ENCODE measurements at places on chromosomes 11 and 22.

- DNase-seq: no peak
These were observed 39.3 kb downstream of the CD44 start for GRCh38 chr11:35178067-35178805.

DNA sequence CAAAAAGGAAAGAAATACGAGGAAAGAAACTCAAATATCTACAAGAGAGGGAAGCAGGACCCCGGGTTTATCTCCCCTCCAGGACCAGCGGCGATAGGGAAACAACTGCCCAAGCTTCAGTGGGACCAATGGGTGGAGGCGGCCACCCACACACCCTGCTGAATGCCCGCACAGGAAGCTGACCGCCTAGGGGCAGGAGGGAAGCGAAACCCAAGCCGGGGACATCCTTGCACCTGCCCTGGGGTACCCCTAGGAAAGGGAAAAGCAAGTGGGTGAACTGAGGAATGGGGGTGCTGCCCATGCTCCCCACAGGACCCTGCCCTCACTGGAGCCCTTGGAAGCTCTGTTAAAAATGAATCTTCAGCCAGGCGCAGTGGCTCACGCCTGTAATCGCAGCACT lies 27.6 kb upstream of the HMOX1 start:
- peak; percentile 17 for DNase-seq

- DNase-seq: no peak
These were observed 160.9 kb downstream of the C11orf91 start for GRCh38 chr11:33539751-33540150.

DNA sequence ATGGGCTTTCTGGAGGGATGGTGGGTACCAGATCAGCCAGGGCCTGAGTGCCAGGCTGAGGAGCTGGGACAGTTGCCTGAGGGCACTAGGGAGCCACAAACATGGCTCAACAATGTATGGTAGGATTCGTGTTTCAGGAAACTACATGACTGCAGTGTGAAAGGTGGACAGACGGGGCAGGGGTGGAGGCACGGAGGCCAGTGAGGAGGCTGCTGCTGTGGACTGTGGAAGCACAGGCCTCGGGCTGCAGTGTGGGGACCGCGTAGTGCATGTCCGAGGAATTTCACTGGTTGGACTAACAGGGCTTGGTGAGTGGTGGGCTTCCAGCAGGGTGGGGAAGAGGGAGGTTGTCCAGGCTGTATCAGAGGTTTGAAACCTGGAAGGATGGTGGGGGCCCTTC lies 7.8 kb downstream of the P2RY2 start:
- DNase-seq: no peak

GRCh38 chr11:2990617-2991451 lies 1.3 kb downstream of the NAP1L4 start:
- no peak for DNase-seq

GRCh38 chr11:73156114-73156513 lies 14.0 kb upstream of the FCHSD2 start:
- DNase-seq: no peak

DNA sequence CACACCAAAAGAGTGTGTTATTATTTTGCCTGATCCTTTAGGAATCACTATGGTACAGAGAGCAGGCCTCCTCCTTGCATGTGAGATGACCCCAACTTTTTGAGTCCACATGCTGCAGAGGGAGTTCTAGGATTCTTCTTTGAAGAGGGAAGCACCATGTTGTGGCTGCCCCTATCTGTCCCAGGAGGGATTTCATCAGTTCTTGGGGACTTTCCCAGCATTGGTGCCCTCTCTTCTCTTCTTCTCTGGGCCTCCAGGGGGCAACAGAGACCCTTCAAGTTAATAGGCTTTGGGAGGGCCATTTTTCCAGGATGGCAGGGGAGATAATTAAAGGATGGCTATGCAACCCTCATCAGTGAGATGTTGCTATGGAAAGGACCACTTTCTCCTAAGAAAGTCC lies 3.6 kb downstream of the MMP1 start:
- DNase-seq: no peak

GRCh38 chr11:111829185-111829968 lies 42.0 kb downstream of the ALG9 start:
- DNase-seq: no peak

GRCh38 chr22:36871669-36872081 lies 10.9 kb downstream of the NCF4 start:
- DNase-seq: no peak

- no peak for DNase-seq
These were observed 62.5 kb upstream of the OR4B1 start for GRCh38 chr11:48154151-48154550.

- no peak for DNase-seq
These were observed 67.1 kb upstream of the SLN start for GRCh38 chr11:107778839-107779517.

DNA sequence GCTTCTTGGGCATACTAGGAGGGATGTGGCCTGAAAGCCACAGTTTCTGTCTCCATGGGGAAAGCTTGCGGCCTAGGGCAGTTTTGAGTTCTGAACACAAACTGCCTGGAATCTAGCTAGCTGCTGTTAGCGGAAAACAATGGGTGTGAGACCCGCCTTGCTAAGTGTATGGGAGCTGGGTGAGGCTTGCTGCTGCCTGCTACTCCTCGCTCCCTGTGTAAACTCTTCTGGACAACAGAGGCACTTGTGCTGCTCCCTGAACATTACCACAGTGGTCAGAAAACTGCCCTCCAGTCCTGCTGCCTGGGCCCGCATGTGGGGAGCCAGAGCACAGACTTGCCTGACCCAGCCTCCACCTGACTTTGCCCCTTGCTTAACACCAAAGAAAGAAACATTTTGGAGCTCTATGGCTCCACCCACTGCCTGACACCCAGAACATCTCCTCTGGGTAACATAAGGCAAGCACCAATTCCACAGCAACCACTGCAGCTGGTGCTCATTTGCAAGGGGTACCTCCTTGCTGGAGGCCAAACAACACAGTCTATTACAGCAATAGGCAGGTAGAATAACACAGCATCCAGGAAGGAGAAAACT lies 766.3 kb upstream of the RAG2 start:
- DNase-seq: no peak

DNA sequence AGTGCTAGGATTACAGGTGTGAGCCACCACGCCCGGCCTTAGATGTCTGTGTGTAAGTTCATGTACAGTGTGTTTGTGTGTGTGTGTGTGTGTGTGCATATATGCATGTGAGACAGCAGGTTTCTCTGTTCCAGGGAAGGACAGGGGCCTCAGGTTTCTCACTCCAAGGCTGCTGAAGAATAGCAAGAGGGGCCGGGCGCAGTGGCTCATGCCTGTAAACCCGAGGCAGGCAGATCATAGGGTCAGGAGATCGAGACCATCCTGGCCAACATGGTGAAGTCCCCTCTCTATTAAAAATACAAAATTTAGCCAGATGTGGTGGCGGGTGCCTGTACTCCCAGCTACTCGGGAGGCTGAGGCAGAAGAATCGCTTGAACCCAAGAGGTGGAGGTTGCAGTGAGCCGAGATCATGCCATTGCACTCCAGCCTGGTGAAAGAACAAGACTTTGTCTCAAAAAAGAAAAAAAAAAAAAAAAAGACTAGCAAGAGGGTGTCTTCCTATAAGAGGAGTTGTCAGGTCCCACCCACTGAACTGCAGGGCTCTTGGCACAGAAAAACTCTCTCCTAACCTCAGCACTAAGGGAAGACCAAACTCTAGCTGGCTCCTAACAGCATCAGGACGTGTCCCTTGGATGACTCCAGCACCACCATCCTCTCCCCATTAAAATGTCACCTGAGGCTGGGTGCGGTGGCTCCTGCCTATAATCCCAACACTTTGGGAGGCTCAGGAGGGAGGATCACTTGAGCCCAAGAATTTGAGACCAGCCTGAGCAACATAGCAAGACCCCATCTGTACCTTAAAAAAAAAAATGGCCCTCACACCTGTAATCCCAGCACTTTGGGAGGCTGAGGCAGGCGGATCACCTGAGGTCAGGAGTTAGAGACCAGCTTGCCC lies 40.0 kb downstream of the TST start:
- DNase-seq: no peak

- no peak for DNase-seq
These were observed 178.5 kb upstream of the SNX19 start for GRCh38 chr11:131094827-131095226.

- no peak for DNase-seq
These were observed 13.7 kb upstream of the LIN7C start for GRCh38 chr11:27520226-27520625.

GRCh38 chr22:35620624-35621251 lies 3.6 kb upstream of the MB start:
- DNase-seq: no peak

DNA sequence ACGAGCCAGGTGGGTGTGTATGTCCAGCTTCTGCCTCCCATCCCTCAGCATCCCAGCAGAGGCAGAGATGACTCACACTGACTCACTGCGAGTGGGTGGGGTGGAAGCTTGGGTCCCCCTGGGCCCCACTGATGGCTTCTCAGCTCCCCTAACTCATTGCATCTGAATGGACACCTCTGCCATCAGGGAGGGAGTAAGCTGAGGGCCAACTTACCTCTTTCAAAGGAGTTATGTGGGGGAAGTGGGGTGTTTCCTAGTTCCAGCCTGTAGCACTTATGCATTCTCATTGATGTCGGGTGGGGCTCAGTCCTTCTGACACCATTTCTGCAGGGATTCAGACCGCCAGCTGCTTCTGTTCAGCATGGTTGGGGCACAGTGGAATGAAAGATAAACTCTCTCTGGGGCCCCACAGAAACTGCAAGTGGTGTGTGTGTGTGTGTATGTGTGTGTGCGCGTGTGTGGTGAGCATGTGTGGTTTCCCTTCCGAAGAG lies 1425.8 kb downstream of the TBC1D22A start:
- DNase-seq: no peak

DNA sequence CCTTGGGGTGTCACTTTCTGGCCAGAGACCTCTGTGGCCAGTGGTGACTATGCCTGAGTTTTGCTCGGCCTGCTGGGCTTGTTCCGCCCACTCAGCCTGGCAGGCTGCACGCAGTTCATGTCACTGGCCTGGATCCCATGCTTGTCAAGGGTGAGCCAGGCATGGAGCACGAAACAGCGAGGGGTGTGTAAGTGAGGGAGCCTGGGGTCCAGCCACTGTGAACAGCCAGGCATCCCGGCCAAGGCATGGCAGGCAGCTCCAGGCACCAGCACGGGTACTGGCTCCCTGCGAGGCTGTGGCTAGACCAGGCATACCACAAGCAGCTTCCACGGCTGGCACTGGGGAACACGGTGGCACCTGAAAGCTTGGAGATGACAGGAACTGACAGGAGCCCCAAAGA lies 214.3 kb downstream of the LRRC4C start:
- no peak for DNase-seq

DNA sequence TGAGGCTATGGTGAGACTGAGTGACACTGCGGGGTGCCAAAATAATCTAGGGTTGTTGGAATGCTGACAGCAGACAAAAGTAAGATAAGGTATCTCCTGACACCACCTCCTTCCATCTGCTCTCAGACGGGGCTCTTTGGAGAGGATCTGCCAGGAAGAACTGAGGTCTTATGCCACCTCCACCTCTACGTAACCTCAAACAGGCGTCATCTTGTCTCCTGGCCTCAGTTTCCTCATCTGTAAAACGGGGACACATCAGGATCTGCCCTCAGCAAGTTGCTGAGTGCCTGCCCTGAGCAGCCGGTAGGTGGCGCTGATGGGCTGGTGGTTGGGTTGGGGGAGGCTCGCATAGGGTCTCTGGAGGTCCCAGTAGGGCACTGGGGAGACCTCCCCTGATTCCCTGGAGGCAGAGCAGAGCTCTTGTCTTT lies 1.7 kb upstream of the MYEOV start:
- DNase-seq: no peak

DNA sequence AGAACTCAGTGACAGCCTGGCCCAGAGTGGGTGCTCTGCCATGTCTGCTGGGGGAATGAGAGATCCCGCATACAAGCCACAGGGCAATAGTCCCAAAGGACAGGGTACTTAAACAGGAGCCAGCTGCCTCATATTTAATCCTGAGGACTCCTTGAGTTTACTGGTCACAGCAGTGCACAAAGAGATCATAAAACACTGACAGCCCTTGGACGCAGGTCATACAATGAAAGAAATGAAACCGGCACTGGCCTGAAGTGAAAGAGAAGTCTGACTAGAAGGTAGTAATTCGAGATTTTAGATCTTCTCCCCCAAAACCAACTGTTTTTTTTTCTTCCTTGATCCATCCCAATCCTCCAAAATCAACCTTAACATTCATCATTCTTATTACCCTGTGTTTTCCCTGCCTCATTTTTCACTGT lies 299.8 kb upstream of the SYN3 start:
- no peak for DNase-seq

DNA sequence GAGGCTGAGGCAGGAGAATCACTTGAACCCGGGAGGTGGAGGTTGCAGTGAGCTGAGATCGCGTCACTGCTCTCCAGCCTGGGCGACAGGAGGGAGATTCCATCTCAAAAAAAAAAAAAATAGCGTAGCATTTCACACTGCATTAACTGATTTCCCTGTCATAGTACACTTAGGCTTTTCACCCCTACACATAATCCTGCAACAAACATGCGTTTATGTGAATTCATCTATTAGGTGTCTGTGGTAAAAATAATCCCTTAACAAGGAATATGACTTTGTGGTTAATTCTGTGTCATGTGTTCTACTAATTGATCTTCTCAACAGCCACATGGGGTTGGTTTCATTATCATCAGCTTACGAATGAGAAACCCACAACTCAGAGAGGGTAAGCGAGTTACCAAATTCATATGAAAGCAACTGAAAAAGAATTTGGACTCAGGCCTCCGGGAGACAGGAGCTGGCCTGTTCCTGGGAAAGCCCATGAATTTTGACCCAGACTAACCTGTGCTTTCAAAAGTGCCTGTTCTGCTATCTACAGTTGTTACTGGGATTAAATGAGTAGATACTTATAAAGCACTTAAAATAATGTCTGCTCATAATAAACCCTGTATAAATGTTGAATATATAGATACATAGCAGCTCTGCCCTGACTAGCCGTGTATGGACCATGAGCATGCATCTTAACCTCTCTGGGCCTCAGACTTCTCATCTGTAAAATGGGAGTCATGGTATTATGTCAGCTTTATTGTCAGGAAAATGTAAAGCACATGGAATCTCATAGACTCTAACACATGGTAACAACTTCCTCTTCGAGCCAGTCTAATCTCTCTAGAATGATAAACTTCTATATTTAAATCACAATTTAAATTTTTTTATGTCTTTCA lies 36.6 kb downstream of the KCNJ1 start:
- no peak for DNase-seq

- DNase-seq: no peak
These were observed 522 bp downstream of the CORO1B start for GRCh38 chr11:67442504-67443404.

Measured in anterior cingulate cortex (tissue), 58 donors.